ENCODE measurements at places on chromosomes 2 and 18.

GRCh38 chr2:241094924-241095420, 7.1 kb downstream of the MTERF4 start:
- DNase-seq = no peak

- DNase-seq = no peak
These were observed 33.7 kb upstream of the APCDD1 start for GRCh38 chr18:10420561-10421352.

DNA sequence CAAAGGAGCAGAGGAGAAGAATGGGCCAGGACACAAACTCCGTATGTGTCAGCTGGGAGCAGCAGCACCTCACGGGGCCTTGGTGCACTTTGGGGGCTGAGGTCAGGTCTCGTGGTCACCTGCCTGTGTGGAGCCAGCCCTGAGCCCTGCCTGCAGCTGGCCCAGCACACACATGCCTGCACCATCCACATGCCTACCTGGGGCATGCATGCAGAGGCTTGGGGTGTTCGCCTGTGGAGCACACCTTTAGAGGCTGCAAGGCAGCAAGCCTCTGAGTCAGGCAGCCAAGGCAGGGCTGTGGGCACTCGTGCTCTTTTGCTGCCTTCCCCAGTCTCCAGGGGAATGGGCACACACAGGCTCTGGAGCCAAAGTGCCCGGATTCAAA, 36.0 kb downstream of the ARHGEF4 start:
- DNase-seq = no peak

- DNase-seq = no peak
These were observed 37.5 kb upstream of the ZNF385B start for GRCh38 chr2:179898873-179899272.

DNA sequence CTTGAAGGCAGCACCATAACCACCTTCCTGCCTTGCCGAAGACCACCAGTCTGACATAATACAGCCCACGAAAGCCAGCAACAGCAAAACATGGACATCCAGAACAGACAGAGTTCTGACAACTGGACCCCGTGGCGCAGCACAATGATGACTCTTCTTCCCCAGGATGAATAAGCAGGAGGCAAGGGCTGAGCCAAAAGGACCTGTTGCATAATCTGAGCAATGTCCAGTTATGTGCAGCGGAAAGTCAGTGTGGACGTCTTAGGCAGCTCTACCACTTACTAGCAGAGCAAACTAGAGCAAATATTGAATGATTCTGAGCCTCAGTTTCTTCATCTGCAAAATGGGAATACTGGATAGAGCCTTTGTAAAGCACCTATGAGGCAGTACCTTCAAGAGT, 225.1 kb downstream of the ZBTB7C start:
- no peak for DNase-seq

DNA sequence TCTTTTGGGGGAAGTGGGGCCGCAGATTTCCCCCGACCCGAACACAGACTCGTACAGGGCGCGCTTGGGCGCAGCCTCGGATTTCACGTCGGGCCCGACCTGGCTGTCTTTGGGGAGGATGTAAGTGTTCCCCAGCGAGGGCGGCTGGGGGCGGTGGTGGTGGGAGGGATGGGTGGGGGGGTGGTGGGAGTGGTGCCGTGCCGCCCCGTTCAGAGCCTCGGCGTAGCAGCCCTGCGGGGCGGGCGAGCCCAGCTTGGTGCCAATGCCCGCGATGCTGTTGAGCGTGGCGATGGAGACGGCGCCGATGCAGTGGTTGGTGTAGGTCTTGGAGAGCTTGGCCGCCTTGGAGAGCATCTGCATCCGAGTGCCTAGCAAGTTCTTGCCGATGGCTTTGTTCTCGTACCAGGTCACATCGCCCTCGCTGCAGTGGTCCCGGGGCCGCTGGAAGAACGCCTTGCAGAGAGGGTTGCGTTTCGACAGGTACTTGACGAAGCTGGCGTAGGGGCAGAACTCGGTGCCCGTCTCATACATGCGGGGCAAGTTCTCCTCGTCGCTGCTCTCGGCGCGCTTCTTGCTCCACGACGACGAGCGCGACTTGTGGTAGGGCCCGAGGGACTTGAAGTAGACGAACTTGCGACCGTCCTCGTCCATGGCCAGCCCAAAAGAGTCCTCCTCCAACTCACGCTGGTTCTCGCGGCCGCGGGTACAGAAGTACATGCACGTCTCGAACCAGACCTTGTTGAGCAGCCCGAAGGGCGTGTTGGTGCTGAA, 1.3 kb downstream of the KCTD1 start:
- DNase-seq = no peak

DNA sequence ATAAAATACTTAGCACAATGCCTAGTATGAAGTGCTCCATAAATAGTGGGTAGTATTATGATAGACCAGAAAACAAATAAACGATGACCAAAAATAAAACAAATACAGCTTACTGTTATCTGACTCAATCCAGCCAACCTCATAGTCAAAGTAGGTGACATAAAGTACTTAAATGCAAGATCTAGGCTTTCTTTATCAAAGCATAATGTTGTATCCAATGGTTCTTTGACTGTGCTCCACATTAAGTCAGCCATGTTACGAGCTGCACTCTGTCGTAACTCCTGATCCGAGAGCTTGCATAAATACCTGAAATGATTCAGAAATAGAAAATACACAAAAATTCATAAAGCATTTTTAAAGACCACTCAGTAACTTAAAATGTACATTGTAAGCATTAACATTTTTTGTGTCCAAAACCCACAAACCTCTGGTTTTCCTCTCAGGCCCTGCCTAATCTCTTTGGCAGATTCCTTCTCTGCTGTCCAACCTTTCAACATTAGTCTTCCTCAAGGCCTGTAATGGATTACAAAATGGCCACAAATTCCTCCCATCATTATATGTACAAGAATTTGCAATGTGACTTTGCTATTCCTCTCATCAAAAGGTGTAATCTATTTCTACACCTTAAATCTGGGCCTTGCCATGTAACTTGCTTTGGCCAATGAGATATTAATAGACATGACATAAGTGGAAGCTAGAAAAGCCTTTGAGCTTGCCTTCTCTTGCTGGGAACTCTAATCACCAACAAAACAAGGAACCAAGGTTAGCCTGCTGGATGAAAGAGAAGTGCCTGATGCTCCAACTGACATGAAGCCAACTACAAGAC, 90.6 kb downstream of the USP34 start:
- no peak for DNase-seq

DNA sequence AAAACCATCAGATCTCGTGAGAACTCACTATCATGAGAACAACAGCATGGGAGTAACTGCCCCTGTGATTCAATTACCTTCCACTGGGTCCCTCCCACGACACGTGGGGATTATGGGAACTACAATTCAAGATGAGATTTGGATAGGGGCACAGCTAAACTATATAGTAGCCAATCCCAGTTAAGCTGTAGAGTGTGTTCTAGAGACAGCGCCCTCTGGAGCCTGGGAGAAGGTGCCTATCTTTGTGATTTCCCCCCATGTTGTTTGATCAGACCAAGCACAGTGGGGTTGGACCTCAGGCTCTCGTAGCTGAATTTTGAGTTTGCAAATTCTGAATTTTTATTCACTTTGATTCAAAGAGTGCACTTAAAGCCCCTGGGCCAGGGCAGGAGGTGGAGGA, 108.2 kb upstream of the TWIST2 start:
- no peak for DNase-seq

DNA sequence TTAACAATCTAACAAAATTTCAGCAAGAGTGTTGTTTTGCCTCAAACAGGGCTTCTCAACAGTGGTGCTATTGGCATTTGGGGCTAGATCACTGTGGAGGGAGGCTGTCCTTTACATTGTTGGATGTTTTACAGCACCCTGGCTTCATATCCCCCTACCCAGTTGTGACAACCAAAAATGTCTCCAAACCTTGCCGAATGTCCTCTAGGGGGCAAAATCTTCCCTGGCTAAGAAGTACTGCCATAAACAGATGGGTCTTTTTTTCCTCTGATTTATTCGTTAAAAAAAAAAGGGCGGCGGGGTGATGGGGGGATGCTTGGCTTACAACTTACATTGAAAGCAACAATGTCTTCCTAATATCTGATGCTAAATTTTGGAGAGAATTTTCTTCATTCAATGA, 207.6 kb upstream of the CCDC150 start:
- no peak for DNase-seq

GRCh38 chr18:77547757-77548156, 298.1 kb downstream of the GALR1 start:
- DNase-seq = no peak

GRCh38 chr2:177430411-177430810, 37.8 kb downstream of the AGPS start:
- no peak for DNase-seq

GRCh38 chr2:129794116-129794515, 185.3 kb upstream of the RAB6C start:
- DNase-seq = no peak

DNA sequence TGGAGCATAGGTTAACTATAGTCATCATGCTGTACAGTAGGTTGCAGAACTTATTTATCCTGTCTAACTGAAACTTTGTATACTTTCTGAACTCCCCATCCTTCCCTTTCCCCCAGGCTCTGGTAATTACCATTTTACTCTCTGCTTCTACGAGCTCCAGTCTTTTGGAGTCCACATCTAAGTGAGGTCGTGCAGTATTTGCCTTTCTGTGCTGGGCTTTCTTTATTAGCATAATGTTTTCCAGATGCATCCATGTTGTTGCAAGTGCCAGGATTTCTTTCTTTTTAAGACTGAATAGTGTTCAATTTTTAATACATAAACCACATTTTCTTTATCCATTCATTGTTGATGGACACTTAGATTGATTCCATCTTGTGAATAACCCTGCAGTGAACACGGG, 464.1 kb downstream of the TGIF1 start:
- DNase-seq = no peak

DNA sequence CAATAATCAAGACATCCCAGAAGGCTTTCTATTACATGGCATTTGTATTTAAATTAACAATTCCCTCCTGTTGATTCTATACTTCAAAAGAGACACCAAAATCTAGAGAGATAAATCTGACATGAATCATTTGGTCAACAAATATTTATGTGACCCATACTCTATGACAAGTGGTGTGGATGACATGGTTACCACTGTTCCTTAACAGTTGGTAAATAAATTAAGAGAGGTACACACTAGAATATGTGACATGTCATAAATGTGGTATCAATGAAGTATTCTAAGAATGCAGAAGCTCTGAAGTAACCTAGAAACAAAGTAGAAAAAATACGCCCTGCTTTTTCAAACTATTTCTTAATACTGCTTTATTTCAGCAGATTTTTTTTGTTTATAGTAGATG, 255.4 kb downstream of the EXOC6B start:
- no peak for DNase-seq

- DNase-seq = no peak
These were observed 109.7 kb downstream of the LPIN1 start for GRCh38 chr2:11856095-11856494.

DNA sequence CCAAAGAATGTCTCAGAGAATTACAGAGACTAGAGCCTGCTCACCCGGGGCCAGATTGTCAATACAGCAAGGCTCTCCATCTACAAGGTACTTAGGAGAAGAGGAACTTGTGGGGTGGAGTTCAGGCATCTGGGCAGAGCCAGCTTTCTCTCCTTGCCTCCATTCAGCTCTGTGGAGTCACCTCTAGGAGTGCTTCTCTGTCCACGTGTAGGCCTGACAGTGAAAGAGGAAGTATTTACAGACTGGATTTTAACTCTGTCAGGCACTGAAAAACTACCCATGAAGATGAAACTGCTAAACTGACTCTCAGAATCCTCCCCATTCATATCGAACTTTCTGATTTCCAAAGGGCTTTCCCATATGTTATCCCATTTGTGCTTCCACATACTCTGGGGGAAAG, 315.6 kb downstream of the SETBP1 start:
- no peak for DNase-seq

DNA sequence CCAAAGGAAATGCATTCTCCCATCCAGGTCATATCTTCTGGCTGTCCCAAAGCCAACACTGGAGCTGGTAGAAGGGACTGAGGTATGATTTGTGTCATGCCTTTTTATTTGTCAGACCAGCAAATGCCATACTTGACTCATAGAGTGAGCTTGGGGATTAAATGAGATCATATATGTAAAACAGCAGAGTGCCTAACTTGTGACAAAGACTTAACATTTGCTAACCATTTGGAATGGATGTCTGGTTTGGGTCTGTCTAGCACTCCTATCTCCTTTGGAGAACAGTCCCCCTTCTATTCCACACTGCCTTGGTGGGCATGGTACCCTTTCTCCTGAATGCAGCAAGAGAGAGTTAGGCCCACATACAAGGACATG, 128.5 kb upstream of the LGALSL start:
- no peak for DNase-seq

DNA sequence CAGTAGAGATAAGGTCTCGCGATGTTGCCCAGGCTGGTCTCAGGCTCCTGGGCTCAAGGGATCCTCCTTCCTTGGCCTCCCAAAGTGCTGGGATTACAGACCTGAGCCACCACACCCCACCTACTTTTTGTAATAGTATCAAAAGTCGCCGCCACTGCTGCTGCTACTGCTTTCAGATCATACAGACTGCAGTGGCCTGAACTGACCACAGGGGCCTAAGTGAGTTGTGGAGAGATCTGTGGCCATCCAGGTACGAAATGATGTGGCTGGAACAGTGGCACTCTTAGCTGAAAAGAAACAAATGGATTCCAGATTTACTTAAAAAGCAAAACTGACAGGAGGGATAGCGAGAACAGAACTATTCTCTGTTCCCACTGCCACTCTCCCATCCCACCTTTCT, 32.9 kb upstream of the POMC start:
- no peak for DNase-seq

DNA sequence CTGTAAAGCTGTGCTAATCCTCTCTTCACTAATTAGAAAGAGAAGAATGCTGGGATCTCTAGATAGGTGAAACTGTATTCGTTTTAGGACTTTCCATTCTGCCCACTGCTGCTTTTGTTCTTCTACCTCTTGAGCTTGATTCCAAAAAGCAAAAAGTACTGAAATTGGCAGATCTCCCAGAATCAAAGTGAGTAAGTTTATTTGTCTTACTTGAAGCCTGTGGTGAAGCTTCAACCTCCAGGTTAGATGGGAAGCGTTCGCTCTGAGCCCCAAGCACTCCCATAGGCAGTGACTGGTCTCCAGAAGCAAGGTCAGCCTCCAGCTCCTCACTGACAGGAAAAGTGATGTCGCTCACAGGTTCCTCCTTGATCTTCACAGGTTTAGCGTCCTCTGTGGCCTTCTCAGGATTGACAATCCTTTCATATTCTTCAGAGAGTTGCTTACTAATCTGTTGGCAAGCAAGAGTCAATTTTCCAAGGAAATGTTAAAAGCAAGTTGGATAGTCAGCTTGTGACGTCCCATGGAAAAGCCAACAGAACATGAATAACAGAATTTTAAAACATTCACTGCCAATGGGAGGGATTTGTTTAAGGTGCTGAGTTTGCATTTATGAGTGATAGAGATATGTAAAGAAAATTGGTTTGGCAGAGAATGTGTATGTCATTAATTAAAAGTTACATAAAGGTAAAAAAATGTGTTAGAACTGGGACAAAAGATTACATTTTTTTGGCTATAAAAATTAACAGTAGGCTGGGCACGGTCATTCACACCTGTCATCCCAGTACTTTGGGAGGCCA, 8.1 kb downstream of the SUPT7L start:
- DNase-seq = no peak

GRCh38 chr2:138035608-138036217, 71.4 kb downstream of the HNMT start:
- DNase-seq = peak; percentile 28
